IPS-NIHi11 (cell line): ENCODE measurements at places on chromosomes 1 and 21.

DNA sequence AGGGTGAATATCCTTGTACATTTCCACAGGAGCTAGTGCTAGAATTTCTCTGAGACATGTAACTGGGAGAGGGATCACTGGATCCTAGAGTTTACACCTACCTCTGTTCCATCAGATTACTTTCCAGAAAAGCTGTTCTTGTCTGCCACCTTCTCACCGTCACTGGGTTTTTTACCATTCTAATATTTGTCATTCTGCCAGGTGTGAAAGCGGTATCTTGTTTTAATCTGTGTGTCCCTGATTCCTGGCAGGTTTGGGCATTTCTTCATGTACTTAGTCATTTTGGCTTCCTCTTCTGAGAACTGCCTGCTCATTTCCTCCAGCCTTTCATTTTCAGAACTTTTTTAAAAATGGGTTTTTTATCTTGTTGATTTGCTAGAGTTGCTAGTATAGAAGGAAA is 5.1 kb downstream of the PMF1 start:
- no peak for DNase-seq

GRCh38 chr1:240539769-240540414 is 72.1 kb downstream of the GREM2 start:
- DNase-seq: no peak

- no peak for DNase-seq
Measured at GRCh38 chr1:162905174-162906158, 44.5 kb upstream of the CCDC190 start.

- peak; percentile 96 for DNase-seq
Measured at GRCh38 chr1:904310-904950, 19.3 kb upstream of the SAMD11 start.

DNA sequence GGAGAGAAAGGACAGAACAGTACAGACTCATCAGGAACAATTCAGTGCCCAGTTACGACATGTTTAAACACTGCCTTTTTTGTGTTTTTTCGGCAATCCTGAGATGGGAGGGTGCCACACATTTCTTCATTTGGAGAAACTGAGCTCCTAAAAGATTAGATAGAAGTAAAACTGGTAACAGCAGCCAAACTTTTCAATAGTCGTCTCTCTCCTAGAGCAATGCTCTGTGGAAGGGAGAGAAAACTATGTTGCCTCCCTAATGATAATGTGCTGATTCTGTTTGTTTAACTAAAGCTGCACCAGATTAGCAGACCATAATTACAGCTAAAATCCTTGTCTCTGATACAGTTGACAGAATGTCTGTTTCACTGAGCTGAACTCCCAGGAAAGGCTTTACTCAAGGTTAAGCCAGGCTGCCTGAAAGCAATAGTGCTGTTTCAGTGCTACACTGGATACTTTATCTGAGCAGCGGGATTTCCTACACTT is 76.2 kb upstream of the CXADR start:
- DNase-seq: no peak

DNA sequence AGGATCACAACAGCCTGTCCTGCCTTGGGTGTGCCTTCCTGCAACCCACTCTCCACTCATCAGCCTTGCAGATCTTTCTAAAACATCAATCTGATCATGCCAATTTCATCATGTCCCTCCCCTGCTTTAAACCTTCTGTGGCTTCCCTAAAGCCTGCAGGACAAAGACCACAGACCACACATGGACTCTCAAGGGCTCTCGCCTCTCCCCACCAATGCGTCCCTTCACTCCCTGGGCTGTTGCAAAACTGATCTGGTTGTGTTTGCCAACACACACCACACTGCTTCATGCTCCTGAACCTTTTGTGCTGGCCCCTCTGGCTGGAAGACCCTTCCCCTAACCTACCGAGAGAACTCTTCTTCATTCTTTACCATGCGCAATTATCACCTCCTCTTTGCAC is 72.4 kb downstream of the ITPKB start:
- no peak for DNase-seq

DNA sequence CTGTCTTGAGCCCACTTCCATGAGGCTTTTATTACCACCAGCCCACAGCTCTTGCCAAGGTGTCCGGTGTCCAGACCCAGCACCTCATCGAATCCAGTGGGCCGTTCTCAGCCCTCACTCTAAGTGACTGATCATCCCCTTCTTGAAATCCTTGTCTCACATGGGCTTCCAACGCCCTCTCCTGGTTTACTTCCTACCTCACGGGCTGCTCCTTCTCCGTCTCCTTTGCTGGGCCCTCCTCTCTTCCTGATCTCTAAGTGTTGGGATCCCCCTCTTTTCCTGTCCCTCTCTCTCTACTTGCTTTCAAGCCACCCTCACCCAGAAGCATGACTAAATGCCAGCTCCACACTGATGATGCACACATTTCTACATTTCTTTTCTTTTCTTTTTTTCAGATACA is 9.0 kb upstream of the RHBG start:
- peak; percentile 50 for DNase-seq

DNA sequence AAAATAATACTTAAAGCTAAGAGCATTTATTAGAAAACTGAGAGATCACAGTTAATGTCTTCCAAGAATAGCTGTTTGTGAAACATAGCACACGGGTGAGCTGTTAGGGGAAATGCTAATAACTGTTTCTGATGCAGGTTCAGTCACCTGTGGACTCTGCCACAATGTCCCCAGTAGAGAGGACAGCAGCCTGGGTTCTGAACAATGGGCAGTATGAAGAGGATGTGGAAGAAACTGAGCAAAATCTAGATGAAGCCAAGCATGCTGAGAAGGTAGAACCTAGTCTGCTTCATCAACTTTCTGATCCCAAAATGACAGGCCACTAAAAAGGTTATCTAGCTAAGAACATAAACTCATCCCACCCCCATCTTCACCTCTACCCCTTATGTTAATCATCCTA is 32.6 kb downstream of the CLEC20A start:
- no peak for DNase-seq

GRCh38 chr1:89069951-89070350 is 4.9 kb upstream of the GBP1 start:
- DNase-seq: no peak

DNA sequence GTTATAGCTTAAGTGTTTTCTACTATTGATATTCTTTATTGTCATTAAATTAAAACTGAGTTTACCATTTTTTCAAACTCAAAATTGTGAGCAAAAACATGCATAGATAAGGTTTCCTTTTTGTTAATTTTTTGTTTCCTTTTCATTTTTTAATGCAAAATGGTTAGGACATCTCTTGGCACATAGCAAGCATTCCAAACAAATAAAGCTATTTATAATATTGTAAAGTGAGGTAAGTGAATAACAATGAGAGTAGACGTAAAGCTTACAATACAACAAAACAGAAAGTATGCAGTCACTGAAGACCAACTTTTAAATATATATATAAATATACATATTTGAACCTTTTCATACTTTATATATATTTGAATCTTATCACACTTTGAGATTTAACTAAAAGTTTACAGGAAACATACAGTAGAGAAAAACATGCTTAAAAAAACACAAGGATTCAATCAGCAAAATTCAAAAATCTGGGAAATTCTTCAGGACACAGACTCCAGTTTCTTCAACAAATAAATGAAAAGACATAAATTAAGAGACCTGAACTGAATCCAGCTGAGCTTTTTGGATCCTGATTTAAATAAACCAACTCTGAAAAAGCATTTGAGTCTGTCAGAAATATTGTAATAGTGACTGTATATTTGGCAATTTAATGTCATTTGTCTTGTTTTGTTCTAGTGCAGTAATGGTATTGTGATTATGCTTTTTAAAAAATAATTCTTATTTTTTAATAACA is 67.5 kb upstream of the SAMSN1 start:
- DNase-seq: no peak

DNA sequence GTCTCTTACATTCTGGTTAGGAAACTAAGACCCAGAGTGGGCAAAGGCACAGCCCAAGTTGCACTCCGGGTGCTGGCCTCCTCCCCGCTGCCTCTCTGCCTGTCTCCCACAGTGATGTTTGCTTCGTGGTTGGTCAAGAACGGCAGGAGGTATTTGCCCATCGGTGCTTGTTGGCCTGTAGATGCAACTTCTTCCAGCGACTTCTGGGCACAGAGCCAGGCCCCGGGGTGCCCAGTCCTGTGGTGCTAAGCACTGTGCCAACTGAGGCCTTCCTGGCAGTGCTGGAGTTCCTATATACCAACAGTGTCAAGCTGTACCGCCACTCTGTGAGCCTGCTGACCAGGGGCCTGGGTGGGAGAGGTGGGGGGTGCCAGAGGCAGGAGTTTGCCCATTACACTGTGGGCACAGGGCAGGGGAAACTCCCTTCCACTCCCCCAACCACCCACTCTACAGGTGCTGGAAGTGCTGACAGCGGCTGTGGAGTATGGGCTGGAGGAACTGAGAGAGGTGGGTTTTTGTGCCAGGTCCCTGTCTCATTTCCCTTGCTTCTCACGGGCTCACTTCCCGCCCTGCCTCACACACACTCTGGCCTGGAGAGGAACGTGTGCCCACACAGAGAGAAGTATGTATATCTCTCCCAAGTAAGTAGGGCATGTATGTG is 1.9 kb downstream of the BTBD19 start:
- DNase-seq: no peak

DNA sequence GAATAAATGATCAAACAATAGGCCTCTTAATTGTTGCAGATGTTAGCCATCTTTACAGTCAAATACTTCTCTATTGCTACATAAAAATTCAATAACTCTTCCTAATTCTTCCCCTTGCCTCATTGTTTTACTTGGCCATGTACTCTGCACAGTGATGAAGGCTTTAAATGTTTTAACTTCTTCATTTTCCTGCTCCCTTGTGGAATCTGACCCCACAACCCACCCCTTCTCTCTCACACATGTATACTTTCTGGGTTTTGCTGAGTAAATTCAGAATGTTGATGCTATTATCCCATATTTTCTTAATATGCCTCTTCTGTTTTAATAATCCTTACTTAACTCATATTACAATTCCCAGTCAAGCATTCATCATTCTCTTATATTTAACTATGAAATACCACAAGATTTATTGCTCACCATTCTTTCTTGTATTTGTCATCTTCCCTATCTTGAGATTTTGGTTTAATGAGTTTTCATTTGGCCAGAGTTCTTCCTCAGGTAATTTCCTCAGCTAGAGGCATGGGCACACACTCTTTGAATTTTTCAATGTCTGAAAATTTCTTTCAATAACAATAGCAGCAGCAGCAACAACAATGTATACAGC is 327.8 kb upstream of the USP24 start:
- DNase-seq: no peak

DNA sequence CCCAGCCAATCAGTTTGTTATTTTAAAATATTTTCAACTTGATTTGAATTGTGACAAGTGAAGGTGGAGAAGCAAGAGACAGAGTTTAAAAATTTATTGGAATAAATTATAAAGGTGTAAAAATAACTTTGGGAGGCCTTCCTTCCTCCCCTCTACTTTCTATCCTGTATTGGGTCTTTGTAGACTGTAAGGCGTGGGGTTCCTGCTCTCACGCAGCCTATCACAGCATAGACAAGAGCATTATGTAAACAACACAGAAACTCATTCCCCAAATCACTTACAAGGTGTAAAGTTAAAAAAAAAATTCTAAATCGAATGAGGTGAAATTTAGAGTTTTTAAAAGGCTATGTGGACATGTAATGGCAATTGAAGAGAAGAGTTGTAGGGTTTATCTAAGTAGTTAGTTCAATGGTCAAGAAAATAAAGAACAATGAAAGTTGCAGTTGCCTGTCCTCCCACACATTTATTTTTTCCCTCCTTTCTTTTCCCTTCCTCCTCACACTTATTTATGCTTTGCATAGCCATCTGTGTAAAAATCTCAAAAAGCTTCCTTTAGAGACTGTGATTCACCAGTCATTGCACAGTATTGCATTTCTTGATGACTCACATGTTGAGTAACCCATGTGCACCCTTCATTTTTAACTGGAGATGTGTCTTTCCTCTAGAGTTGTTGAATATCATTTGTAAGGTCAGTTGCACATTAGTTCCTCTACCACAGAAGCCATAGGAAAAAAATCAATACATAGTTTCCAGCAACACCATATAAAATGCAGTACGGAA is 242.2 kb downstream of the PTPRC start:
- DNase-seq: no peak

DNA sequence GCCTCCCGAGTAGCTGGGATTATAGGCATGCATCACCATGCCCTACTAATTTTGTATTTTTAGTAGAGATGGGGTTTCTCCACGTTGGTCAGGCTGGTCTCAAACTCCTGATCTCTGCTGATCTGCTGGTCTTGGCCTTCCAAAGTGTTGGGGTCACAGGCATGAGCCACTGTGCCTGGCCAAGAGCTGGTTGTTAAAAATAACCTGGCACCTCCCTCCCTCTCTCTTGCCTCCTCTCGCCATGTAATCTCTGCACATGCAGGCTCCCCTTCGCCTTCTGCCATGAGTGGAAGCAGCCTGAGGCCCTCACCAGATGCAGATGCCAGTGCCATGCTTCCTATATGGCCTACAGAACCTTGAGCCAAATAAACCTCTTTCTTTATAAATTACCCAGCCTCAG is 74.7 kb upstream of the TLR5 start:
- DNase-seq: no peak

- no peak for DNase-seq
Measured at GRCh38 chr21:42058631-42059111, 12.4 kb upstream of the UMODL1 start.

DNA sequence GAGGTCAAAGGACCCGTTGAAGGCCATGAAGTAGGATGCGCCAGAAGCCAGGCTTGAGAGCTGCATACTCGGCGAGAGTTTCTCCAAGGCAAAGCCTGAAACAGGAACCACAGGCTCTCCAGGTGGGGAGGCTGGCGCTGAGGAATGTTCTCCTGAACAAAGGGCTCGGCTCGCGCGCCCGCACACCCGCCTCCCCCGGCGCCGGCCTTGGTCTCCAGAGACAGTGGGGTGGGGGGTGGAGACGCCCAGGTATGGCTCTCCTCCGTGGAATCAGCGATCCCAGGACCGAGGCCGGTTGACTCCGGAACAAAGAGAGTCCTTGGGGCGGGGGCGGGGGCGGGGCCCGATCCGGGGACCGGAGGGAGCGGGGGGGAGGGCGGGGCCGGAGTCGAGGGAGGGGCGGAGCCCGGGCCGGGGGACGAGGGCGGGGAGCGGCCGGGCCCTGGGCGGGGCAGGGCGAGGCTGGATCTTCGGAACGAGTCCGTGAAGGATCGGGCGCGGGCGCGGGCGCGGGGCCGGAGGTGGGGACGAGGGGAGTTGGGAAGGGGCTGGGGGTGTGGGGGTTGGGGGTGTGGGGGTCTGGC is 85.0 kb downstream of the NKAIN1 start:
- DNase-seq: peak; percentile 94
